ENCODE measurements at places on chromosomes 13 and 19.

DNA sequence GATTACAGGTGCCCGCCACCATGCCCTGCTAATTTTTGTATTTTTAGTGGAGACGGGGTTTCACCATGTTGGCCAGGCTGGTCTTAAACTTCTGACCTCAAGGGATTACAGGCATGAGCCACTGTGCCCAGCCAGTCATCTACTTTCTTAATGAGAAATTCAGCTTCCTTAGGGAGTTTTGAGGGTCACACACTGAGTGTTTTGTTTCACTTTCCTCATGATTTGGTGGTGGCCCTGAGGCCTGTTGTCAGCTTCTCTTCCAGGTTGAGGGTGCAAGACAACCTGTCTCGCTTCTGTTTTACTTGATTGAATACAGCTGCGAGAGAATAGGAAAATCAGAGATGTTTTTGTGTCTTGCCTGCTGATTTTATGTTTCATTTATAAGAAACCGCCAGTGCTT lies 9.9 kb downstream of the FRY start:
- DNase-seq, result no peak

- DNase-seq, result no peak
Measured at GRCh38 chr13:36332986-36333385, 13.2 kb downstream of the SPART start.

GRCh38 chr13:89970353-89970709 lies 1377.2 kb upstream of the MIR17HG start:
- no peak for DNase-seq

GRCh38 chr19:8161135-8161646 lies 11.8 kb upstream of the FBN3 start:
- peak; percentile 50 for DNase-seq

DNA sequence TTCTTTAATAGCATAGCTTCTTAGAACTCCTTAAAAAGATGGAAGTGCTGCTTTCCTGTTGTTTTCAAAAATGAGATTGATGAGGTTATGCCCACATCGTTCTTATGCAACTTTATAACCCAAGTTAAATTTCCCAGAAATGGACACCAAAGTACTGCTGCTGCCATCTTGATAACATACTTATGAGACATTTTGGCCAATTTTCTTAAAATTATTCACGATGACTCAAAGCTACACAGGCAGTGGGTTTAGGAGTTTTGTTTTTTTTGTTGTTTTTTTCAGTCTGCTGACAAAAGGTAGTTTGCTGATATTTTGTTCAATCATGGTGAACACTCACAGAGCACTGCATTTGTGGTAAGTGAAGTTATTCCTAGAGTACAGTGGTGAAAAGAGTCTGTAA lies 54.9 kb upstream of the RFC3 start:
- no peak for DNase-seq

GRCh38 chr19:38278751-38279150 lies 14.4 kb downstream of the SPINT2 start:
- DNase-seq, result no peak
